Muscle of back (tissue), 13 donors: ENCODE measurements at places on chromosomes 3 and 15. TPM values are rescaled to one million over a fixed set of nuclear protein-coding genes. Genes with fewer than 3 reads are reported as not detected.

DNA sequence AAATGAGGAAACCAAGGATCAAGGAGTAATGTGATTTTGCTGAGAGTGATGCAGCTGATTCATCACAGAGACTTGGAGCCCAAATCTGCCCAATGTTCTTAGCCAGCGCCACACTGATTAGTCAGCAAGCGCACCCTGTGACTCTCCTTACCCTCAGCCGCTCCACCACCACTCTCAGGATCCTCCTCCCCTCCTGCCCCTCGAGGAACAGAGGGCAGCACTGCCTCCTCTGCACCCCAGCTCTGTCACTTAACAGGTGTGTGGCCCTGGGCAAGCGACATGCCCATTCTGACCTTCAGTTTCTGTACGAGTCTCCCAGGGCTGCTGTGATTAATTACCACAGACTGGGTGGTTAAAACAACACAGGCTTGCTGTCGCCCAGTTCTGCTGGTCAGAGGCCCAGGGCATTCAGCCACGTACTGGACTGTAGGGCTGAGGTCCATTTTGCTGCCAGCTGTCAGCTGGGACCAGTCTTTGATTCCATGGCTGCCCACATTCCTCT lies 36.1 kb upstream of the HRH1 start:
- DNase-seq = no peak

GRCh38 chr3:65531499-65531898 lies 507.2 kb downstream of the MAGI1 start:
- DNase-seq = no peak

DNA sequence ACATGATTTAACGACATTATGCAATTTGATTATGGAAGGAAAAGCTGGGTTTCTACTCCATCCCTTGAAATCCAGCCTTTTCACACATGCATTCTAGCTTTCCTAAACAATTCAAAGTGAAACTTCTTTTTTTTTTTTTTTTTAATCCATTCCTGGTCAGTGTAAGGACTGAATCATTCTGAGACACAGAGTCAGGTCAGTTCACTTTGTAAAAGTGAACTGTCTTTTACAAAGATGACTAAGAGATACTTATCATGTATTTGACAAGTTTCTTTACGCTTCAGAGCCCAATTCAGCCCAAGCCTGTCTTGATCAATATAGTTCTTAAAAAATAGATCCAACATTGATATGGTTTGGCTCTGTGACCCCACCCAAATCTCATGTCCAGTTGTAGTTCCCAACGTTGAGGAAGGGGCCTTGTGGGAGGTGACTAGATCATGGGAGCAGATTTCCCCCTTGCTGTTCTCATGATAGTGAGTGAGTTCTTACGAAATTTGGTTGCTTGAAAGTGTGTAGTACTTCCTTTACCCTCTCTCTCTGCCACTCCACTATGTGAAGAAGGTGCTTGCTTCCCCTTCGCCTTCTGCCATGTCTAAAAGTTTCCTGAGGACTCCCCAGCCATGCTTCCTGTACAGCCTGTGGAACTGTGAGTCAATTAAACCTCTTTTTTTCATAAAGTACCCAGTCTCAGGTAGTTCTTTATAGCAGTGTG lies 345.6 kb upstream of the THBS1 start:
- DNase-seq = no peak

The SPATA12 gene
- not detected for polyA plus RNA-seq

GRCh38 chr3:101377796-101378195 lies 57.4 kb upstream of the IMPG2 start:
- DNase-seq = no peak

DNA sequence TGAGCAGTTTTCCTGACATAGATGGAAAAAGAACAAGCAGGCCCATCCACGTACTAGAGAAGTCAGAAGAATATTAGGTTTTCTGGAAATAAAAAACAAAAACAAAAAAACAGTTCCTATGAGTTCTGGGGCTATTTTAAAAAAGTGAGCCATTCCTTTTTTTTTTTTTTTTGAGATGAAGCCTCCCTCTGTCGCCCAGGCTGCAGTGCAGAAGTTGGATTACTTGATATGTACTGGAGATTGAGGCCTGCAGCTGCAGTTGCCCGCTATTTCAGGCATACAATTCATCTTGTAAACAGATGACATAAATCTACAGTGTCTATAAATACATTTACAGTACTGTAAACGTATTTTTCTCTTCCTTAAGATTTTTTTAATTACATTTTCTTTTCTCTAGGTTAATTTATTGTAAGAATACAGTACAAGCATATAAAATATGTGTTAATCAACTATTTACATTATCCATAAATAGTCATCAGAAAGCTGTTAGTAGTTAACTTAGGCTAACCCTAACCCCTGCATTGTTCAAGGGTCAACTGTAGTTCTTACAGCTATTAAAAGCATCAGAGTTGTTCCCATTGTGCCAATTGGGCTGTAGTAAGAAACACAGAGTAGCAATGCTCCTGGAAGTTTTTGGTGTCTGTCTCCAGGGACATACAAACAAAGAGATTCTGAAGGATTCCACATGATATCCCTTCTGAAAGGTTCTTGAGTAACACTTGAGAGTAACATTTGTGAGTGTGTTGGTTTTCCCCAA lies 11.2 kb upstream of the ACTL6A start:
- DNase-seq = peak; percentile 54

The ANXA2 gene
- polyA plus RNA-seq = 483 TPM

The CYP8B1 gene
- 0.08 TPM for polyA plus RNA-seq

- DNase-seq = no peak
Observed at GRCh38 chr3:147360646-147361453, 45.5 kb downstream of the ZIC4 start.

The ASB14 gene
- polyA plus RNA-seq = 0.77 TPM

GRCh38 chr3:160049565-160049964 lies 60.9 kb downstream of the IL12A start:
- no peak for DNase-seq

DNA sequence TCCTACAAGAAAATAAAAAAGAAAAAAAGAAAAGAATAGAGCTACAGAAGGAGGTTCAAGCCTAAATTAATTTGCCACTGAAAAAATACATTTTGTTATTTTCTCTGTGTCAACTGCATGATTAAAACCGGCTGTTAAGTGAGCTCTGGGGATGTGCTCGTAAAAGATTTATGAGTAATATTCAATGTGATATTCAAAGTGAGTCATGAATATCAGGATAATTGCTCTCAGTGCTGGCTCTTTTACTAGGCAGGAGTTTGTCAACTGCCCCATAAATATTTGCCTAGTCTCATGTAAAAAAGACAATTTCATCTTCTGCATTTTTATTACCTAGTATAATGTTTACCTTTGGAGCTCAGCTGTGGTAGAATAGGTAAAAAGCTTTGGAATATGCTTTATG lies 78.9 kb downstream of the CDIN1 start:
- no peak for DNase-seq

DNA sequence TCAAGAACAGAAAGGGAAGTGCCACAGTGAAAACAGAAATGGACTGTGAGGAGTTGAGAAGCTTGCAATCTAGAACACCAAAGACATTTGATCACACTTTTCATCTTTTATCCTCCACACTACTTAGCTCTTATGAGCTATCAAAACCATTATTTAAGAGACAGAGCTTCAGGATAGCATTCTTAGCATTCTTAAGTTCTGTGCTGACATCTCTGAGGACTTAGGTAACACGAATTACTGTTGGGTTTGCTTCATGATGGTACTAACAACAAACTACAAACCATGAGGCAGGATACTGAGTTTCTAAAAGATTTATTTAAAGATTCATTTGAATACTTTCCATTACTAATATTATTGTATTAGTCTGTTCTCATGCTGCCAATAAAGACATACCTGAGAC lies 1038.6 kb downstream of the TUSC7 start:
- DNase-seq = no peak

DNA sequence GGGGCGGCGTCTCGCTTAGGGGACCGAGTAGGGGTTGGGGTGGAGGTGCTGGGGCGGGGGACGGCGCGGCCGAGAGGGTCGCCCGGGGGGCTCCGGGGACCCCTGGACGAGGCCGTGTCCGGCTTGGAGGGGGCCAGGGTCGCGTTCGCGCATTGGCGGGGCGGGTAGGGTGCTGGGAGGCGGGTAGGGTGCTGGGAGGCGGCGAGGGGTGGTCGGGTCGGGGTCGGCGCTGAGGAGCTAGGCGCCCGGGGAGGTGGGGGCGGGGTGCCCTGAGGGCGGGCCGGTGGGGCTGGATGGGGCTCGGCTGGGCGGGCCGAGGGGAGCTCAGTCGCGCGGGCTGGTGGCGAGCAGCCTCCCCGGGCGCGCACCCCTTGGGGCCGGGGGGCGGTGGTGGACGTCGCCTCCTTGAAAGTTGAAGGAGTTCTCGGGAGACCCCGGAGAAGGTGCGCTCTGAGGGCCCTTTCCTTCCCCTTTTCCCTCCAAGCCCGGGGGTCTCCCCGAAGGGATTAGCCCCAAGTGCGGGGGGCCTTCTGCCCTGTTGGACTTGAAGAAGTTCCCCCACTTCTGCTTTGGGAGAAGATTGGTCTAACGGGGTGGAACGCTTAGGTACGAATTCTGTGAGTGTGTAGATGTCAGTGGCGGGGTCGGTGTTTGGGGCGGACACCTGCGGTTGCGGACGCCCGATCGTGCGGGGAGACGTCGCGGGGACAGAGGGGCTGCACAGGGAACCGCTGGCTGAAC lies 543 bp downstream of the MEF2A start:
- DNase-seq = peak; percentile 15

DNA sequence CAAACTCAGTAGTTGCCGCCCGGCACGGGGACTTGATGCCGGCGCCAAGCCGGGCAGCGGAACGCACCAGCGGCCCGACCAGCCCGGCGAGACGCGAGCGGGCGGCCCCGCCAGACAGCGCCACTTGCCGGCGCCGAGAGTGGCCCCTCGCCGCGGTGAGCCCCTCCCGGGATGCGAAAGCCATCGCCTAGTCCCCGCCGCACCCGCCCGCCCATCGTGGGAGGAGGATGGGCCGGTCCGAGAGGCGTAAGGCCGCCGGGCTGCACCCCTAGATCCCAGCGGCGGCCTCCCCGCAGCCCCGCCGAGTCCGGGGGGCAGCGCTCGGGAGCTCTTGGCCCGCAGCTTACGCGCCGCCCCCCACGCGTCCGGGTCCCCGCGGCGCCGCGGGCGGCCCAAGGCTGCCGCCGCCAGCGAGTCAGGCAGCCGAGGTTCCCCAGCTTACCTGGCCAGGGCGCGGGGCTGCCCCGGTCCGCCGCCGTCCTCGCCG lies 609 bp downstream of the GOLGA8A start:
- DNase-seq = peak; percentile 44

DNA sequence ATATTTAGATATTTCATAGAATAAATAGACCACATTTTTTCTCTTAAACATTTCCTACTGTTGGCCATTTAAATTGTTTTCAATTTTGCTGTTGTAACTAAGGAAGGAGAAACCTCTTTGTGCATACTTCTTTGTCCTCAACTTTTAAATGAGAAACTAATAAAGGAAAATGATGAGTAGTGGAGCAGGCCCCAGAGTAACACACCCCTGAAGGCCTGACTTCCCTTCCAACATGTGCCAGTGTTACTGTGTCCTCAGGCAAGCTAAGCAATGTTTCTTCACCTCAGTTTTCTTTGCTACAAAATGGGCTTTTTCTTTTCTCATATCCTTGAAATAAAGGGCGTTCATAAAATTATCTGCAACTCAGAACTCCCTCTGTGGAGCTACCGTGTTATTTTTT lies 53.7 kb downstream of the RPL22L1 start:
- DNase-seq = no peak

DNA sequence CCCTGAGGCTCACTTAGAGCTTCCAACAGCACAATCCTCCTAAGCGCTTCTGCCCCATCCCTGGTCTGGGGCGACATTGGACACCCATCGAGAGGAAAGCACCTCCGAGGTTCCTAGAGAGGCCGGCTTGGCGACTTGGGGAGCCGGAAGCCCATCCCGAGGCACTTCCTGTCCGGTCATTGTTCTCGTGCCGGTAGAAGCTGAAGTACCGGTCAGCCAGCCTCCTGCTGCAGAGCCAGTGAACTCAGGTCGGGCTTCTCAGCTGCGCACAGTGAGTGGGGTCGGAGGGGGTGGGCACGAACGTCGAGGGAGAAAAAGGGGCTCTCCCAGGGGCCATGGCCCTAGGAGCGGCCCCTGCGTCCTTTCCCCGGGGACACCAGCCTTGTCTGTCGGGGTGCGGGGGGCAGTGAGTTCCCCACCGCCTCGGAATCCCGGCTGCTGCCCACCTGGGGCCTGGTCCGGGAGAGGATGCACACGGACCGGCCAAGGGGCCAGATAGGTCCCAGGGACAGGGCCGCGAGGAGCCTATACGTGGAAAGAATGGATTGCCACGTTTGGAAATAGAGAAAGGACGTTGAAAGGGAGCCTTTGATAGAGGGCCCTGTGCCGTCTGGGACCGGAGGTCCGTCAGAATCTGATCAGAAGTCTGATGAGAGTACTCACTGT lies at the start of gene ZNF35:
Gene ZNF35 (plus strand): TSS at position 169 of the 666 bp plus-strand sequence. CDS start 2,336 bp downstream, outside the sequence.
- DNase-seq = peak; percentile 90

DNA sequence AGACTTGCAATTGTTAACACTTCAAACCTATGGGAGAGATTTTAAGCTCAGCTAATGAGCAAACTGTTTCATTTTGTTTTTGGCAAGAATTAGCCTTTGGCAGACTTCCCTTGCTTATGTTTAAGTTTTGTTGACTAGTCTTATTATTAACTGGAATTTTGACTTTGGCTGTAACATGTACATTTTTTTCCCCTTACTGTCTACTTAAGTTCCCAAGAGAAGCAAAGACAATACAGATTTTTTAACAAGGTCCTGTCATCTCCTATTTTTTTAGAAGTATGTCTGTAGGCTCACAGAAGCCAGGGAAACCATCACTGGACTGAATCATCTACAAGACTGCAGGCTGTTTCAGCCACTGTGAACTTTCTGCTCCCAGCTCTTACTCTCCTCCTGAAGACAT lies 74.3 kb downstream of the DGKG start:
- peak; percentile 30 for DNase-seq

GRCh38 chr15:52651868-52652267 lies 27.3 kb downstream of the ATOSA start:
- peak; percentile 80 for DNase-seq

The C3orf22 gene
- polyA plus RNA-seq = not detected

DNA sequence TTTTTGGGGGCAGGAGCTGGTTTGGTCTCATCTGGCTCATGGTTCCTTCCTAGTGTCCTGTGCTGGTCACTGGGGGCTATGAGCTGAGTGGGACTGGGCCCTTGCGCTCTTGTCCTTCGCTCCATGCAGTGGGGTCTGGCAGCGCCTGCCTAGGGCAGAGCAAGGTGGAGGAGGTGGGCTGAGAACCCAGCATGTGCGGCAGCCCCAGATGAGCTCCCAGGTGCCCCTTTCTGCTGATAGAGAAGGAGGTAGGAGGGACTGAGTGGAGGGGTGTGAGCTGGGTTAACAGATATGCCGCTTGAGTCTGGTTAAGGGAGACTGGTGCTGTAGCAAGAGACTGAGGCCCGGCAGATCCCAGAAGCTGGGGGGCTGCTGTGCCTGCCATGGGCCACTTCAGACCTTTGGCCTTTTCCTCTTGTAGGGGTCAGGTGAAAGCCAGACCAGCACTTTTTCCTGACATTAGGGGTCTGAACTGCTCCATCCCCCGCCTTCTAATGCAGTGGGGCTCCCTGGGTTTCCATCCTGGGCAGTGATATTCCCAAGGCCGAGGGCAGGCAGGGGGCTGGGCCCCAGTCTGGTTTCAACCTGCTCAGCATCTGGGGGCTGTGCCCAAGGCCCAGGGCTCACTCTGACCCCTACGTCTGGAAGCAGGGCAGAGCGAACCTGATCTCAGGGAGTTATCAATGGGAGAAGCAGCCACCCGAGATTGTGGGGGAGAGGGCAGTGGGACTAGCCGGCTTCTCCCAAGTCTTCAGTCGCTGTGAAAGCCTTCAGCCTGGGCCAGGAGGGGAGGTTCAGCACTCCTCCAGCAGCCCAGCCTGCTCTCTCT lies 62.9 kb upstream of the PRR23C start:
- DNase-seq = no peak

GRCh38 chr3:110015231-110015963 lies 678.1 kb upstream of the DPPA4 start:
- no peak for DNase-seq

GRCh38 chr3:19735111-19735510 lies 198.9 kb downstream of the EFHB start:
- DNase-seq = no peak

The FANCD2OS gene
- not detected for polyA plus RNA-seq
